ENCODE measurements at places on chromosomes 5 and 9.

GRCh38 chr9:31745886-31746285, 638.6 kb upstream of the ACO1 start:
- DNase-seq: no peak

DNA sequence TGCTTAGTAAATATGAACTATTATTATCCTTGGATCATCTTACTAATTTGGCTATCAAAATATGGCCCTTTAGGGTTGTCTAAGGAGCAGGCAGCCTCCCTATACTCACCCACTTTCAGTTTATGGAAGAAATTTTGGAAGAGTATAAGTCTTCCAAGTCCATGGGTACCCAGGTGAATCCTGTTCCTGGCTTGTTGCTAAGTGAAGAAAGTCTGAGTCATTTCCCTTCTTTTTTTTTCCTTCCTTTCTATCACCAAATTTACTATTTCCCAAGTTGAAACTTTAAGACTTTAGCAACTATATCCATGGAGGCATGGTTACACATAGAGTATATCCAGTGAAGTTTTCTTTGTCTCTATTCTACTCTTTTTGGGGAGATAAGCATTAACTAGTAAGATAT, 184.0 kb upstream of the ACTBL2 start:
- no peak for DNase-seq

- no peak for DNase-seq
Observed at GRCh38 chr5:2895876-2896275, 144.4 kb upstream of the IRX2 start.

DNA sequence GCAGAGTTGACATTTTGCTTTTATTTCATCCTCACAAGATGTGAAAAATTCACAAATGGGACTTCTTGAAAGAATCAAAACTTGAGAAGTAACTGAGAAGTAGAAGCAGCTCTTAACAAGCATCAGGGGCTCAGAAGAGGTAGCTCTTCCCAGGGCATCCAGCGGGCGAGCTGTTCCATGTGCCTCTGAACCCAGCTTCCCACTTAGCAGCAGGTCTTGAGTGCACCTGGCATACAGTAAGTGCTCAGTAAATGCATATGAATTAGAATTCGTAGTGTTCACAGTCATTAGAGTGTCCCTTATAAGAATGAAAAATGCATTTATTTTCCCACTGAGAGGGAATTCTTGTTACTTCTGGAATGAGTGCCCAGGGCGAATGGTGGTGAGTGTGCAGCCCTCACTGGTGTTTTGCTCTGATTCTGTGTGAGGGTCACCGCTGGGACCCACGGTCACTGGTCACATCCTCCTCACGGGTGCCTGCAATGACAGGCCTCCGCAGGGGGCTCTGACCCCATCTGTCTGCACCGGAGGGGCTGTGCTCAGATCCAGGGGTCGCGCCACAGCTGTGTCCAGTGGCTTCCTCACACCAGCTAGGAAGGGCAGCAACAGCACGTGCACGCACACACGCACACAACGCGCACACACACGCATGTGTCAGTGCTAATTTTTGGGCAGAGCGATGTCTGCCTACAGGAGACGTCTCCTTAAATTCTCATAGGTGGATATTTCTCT, 26.9 kb downstream of the EXOC3 start:
- no peak for DNase-seq

DNA sequence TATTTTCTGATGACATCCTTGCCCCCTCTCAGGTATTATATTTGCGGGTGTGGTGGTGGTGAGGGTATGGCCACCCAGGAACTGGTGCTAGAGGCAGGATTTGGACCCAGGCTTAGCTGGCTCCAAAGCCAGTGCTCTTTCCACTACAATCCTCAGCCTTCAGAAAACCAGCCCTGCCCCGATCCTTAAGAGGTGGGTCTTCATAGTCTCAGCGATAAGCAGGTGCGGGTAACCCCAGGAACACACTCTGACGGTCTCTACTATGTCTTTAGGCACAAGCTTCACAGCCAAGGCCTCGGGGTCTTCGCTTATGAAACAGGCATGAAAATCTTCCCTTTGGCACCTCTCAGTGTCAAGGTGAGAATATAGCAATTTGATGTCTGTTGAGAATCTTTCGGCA, 169.3 kb downstream of the FGF18 start:
- no peak for DNase-seq

DNA sequence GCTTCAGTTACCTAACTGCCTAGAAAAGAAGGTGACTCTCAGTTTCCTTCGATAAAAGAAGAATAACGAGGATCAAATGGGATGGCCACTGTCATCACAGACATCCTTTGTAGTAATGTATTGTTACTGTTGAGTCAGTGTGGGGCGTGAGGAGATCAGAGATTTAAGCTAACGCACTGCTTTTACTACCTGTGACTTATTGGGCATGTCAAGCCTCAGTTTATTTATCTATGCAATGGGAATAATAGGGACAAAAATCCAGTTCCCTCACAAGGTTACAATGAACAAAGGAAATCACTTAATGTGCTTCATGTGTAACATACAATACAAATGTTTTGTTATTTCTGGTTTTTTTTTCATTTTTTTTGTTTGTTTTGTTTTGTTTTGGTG, 255 bp upstream of the TRPM6 start:
- no peak for DNase-seq

Measured in stimulated activated CD8-positive, alpha-beta memory T cell treated with anti-CD3 and anti-CD28 coated beads, Interleukin-4, amount 100 ng/mL, for 4 hours (primary cell).